Renal cortex interstitium (tissue), 15 donors: ENCODE measurements at places on chromosomes 7 and 10. TPM values are rescaled to one million over a fixed set of nuclear protein-coding genes. Genes with fewer than 3 reads are reported as not detected.

Gene TFR2
- 0.95 TPM for polyA plus RNA-seq

- no peak for DNase-seq
Measured at GRCh38 chr7:99109108-99110051, 34.5 kb downstream of the SMURF1 start.

GRCh38 chr10:72043016-72043834 is 45.1 kb downstream of the SPOCK2 start:
- DNase-seq = no peak

DNA sequence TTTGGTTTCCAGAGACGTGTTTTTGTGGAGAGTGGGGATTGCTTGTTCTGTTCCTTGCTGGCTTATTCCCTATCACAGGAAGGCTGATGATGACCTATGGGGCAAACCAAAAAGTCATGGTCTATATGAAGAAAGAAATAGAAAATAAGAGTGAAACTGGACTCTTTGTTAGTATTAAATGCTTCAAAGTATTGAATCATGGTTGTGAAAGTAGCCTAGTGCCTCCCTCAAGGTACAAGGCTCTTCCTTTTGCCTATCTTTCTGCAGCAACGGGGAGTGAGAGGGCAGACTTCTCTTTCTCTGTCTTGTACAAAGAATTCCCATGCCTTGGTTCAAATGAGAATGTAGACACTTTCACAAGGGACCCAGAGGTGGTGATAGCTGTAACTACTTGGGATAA is 9.0 kb downstream of the MEST start:
- DNase-seq = no peak

GRCh38 chr7:71976645-71977044 is 435.5 kb downstream of the CALN1 start:
- DNase-seq = no peak

GRCh38 chr7:12064586-12065127 is 146.4 kb upstream of the TMEM106B start:
- no peak for DNase-seq

Gene P4HA1
- 98.8 TPM for polyA plus RNA-seq

Gene PRPS1L1
- not detected for polyA plus RNA-seq

Gene RPEL1
- 0.19 TPM for polyA plus RNA-seq

DNA sequence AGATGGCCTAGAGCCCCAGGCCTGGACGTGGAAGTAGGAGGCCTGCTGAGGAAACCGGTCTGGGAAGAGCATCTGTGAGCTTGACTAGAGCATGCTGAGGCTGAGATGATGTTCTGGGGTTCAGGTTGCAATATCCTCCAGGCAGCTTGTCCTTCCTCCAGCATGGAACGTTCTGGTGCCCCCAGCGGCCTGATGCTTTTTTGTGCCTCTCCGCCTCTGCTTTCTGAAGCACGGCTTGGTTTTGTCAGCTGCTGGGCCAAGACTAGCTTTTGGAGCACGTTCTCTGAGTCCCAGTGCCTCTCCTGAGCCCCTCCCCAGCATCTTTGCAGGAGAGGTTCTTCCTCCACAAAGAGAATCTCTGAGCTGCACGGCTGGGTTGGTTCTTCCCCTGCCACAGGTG is 682.0 kb upstream of the FOXK1 start:
- no peak for DNase-seq

DNA sequence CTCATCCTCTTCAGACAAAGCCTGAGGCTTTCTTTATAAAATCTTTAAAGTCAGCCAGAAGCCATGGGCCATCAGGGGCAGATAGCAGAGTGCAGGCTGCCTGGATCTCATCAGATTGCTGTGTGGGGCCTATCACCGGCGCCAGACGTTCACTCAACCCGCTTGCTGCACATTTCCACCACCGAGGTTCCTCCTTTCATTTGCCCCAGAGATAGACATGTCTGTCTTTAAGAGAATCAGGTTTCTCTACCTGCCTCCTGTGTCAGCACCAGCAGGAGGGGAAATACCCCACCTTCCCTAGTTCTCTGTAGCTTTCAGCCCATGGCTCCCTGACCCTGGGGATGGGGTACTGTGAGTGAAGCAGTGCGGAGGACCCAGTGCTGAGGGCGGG is 22.0 kb downstream of the SLC18A2 start:
- no peak for DNase-seq

Gene CHAT
- not detected for polyA plus RNA-seq

DNA sequence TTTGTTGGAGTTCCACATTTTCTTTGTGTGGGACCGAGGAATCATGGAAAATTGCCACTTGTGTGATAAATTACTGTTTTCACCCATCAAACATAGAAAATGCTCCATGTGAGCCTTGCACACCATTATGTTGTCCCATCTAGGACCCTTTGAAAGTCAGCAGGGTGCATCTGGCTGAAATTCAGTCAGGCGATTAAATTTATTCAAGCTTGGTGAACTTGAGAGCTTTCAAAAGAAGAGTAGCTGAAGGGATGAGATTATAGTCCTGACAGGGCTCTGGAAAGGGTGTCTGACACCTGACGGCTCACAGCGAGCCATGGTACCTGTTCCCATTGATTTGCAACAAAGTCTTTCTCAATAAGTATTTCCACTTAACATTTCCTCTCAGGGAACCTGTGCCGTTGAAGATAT is 399.7 kb upstream of the ETV1 start:
- peak; percentile 1 for DNase-seq

Gene ZNF365
- polyA plus RNA-seq = 0.50 TPM

- no peak for DNase-seq
Measured at GRCh38 chr7:150383710-150384397, 4.7 kb downstream of the ZNF775 start.

DNA sequence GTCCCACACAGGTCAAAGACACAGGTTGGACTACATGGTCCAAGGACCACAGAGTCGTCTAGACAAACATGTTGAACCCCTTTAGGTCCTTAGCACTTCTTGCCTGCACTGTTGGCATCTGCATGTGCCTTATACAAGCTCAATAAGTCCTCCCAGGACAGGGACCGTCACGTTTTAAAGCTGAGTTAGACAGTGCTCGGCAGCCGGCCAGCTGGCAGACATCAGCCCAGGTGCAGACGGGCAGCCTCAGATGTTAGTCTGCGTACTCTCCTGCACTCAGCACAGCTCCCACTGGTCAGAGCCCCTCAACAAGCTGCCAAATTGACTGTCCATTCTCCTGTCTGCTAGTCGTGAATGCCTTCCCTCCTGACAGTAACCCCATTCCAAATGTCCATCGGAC is 34.9 kb downstream of the PARP12 start:
- DNase-seq = no peak

DNA sequence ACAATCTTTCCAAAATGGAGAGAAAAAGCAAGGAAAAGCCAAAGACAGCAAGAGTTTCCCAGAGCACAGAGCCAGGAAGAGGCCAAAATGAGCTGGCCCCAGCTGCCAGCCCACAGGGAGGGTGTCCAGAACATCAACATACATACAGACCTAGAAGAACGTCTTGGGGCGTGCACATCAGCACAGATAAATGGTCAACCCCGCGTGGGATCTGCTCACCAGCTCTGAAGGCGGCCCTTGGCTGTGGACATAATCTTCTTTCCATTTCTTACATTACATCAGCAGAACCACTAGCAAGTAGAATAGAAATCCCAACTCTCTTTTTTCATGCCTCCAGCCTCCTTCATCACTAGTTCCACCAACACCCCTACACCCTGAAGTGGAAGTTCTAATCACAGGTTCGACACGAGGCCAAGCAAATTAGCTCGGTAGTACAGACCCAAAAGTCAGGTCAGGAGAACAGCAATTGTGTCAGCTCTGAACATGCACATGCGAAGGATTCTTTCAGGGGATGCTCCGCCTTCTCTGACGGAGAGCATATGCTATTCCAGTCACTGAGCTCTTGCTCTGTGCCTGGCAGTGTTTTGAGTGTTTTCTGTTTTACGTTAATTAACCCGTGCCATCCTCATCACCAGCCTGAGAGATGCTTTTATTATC is 16.4 kb downstream of the SH3PXD2A start:
- no peak for DNase-seq

- DNase-seq = no peak
Measured at GRCh38 chr10:60384708-60385398, 4.8 kb downstream of the ANK3 start.

- no peak for DNase-seq
Measured at GRCh38 chr10:72611783-72612182, 14.1 kb downstream of the MICU1 start.

- no peak for DNase-seq
Measured at GRCh38 chr10:130061760-130062159, 48.9 kb downstream of the C10orf143 start.
